ENCODE measurements at places on chromosomes 4 and X.

DNA sequence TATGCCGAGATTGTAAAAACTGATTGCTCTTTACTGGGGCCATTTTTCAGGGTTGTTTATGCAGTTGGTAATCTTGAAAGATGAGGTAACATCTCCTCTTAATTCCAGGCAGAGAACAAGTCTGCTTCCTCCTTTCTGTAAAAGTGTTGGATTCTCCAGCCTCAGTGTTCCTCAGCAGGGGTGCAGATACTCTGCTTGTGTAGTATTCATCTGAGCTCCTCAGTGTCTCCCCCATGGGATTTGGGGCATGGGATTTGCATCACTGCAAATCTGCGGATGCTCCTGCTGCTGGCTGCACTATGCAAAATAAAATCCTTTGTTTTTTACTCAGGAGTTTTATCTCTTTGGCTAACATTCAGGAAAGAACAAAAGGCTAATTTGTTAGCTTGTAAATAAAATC, 104.9 kb upstream of the ATP8A1 start:
- no peak for DNase-seq

- DNase-seq = no peak
Measured at GRCh38 chr4:17427991-17428390, 83.9 kb downstream of the QDPR start.

DNA sequence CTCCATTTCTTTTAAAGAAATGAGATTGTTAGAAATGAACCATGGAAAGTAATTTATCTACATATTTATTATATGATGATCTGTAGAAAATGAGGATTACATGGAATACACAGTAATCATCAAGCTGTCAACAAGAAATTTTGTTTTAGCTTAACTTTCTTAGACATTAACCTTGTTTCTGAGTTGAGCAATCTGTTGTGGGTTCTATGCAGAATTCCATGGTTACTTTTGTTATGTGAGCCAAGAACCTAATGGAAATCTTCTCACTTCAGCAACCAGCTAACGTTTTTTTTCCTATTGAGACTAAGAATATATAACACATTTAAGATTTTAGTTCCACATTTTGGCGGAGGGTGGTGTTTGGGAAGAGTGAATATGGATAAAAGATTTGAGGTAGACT, 136.1 kb upstream of the SLC4A4 start:
- no peak for DNase-seq

- no peak for DNase-seq
Measured at GRCh38 chrX:63526863-63527262, 175.7 kb upstream of the SPIN4 start.

- DNase-seq = no peak
Measured at GRCh38 chrX:155071694-155072280, 479 bp downstream of the BRCC3 start.

GRCh38 chr4:26287756-26288155, 33.1 kb upstream of the RBPJ start:
- no peak for DNase-seq

DNA sequence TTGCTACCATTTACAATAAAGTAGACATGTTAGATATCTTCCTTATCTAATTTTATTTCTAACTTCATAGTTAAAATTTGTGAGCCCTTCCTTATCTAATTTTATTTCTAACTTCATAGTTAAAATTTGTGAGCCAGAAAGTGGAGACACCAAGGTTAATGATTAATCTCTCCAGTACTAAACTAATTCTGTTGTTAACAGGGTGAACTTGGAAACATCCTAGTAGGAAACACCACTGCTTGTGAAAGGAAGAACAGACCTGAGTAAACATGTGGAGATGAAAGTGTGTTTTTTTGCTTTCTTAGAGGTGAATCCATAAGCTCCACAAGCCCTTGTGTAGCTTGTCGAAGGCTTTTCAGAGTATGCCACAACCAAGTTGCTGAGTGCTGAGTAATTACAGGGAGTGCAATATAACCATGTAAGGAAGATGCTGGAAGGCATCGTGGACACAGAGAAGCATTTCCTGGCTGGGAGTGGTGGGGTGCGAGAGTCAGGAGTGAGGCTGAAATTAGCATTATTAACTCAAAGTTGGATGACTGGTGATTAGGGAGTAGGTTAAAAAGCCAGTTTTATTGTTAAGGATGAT, 118.6 kb upstream of the NEIL3 start:
- no peak for DNase-seq

- no peak for DNase-seq
Measured at GRCh38 chrX:103878466-103879122, 46.5 kb upstream of the RAB9B start.

GRCh38 chr4:1512738-1513660, 106.8 kb upstream of the NKX1-1 start:
- DNase-seq = peak; percentile 22

- no peak for DNase-seq
Measured at GRCh38 chr4:53309321-53310040, 56.4 kb downstream of the SCFD2 start.

DNA sequence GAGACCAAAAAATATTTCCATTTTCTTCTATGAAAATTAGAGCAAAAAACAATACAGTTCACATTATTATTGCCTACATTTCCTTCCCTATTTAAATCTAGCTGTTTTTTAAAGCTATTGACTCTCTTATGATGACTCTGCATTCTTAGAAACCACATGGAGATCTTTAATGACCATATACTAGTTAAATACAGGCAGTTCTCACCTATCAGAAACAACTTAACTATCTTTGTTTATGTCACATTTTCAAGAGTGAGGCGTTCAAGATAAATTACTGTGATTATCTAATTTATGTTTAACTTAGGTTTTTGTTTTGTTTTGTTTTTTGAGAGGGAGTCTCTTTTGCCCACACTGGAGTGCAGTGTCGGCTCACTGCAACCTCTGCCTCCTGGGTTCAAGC, 3.0 kb downstream of the CISD2 start:
- DNase-seq = no peak

GRCh38 chrX:132119283-132119682, 8.5 kb downstream of the FRMD7 start:
- DNase-seq = no peak

GRCh38 chrX:123962794-123963373, 1.4 kb downstream of the STAG2 start:
- peak; percentile 90 for DNase-seq

- no peak for DNase-seq
Measured at GRCh38 chrX:110951472-110952269, 144.3 kb upstream of the PAK3 start.

DNA sequence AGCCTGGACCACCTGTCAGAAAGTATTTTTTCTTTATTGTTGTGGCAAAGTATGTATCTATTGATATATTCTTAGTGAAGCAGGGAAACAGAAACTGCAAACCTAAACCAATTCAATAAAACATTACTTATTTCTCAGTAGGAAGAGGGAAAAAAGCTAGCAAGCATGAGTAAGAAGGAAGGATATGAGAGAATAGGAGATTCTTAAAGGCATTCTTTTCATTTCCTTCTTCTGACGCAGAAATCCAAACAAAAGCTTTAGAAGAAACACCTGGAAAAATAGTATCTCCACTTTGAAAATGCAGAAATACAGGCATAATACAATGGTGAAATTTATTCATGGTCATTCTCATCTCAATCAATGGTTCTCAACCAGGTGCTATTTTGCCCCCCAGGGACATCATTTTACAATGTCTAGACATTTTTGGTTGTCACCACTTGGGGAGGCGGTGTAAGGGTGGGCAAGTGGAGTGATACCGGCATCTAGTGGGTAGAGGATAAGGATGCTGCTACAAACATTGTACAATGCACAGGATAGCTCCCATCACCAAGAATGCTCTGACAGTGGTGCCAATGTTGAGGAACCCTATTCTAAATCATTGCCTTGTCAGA, 21.7 kb upstream of the ATXN3L start:
- peak; percentile 1 for DNase-seq

- DNase-seq = no peak
Measured at GRCh38 chr4:28269426-28269825, 1408.8 kb downstream of the STIM2 start.

- DNase-seq = no peak
Measured at GRCh38 chr4:38489011-38489861, 174.8 kb upstream of the KLF3 start.

DNA sequence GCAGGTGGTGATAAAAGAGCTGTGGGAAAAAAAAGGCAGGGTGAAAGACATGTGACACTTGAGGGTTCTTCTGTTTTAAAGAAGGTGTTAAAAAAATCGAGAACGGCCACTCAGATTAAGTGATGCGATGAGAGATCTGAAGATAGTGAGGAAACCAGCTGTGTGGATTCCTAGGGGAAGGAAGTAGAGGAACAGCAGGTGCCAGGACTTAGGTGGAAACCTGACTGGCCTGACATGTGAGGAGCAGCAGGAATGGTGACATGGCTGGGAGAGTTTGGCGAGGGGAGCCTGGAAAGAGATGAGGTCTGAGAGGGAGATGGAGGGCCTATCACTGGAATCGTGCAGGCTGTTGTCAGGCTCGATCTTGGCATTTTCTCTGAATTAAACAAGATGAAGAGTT, 55.5 kb downstream of the BMPR1B start:
- DNase-seq = no peak

- DNase-seq = no peak
Measured at GRCh38 chr4:168765322-168765721, 244.7 kb downstream of the CBR4 start.

- no peak for DNase-seq
Measured at GRCh38 chrX:16807548-16807947, 21.3 kb downstream of the TXLNG start.

GRCh38 chrX:130728208-130728607, 174.8 kb downstream of the ENOX2 start:
- no peak for DNase-seq

GRCh38 chr4:15809466-15809865, 31.3 kb downstream of the CD38 start:
- no peak for DNase-seq

GRCh38 chr4:121950212-121950679, 1.6 kb downstream of the TRPC3 start:
- DNase-seq = peak; percentile 85

GRCh38 chr4:152894673-152895072, 41.5 kb upstream of the FHDC1 start:
- no peak for DNase-seq

- DNase-seq = no peak
Measured at GRCh38 chrX:13119386-13119785, 75.0 kb upstream of the FAM9C start.

GRCh38 chrX:119013164-119013563, 38.7 kb downstream of the LONRF3 start:
- no peak for DNase-seq

- no peak for DNase-seq
Measured at GRCh38 chr4:93841803-93842345, 13.3 kb downstream of the ATOH1 start.

DNA sequence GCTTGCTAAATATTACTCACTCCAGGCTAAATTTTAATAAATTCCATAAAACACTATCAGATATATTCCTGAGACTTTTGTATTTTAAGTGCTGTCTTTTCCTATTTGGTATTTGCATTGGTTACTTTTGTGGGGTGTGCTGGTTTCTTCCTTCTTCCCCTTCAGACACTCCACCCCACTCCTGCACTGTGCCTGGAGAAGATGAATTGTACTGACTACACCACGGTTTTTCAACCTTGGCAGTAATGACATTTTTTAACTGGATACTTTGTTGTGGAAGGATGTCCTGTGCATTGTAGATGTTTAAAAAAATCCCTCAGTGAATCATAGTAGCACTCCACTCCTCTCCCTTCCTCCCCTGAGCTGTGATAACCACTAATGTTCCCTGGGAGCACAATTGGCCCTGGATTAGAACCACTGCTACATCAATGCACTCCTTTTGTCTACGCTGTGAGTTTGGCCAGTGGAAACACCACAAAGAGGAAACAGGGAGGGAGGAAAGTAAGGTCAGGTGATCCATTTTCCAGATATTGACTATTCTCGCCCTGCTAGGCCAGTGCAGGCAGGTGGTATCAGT, 36.3 kb downstream of the SNCA start:
- no peak for DNase-seq

GRCh38 chr4:84319124-84319523, 180.0 kb downstream of the NKX6-1 start:
- no peak for DNase-seq

DNA sequence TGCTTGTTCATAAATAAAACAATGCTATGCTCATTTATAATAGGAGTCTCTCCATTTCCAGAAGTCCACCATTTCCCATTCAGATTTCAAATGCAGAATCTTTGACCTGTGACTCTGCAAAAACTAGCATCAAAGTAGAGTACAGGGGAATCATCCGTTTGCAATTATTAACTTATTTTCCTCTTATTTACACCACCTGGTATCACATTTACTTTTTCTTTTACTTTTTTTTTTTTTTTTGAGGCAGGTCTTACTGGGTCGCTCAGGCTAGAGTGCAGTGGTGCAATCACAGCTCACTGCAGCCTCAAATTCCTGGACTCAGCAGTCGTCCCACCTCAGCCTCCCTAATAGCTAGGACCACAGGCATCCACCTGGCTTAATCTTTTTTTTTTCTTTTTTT, 37.6 kb downstream of the RBM47 start:
- DNase-seq = no peak

DNA sequence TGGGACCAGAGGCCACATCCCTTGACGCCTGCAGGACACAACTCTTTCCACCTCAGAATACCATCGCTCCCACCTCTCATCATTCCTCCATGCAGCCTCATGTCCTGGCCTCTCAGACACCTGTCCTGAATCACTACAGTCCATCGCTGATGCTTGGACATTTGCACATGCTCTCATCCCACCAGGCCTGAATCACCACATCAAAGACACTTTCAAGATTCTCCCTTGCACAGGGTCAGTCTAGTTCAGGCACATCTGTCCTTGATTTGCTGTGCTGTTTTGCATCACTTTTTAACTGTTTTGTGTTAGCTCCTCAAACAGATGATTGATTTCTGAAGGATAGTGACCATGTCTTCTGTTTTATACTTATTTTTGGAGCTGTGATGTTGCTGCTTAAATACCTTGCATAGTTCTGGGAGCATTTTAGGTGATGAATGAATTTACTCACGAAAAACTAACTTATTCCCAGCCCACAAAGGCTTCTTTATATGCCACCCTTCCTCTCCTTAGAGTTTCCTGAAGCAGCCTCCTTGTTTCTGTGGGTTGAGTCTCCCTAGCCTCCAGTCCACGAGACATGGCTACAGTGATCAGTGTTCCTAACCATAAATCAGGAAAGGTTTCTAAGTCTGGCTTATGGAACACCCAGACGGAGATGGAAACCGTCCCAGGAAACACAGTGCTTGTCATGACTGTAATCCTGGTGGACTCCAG, 2.6 kb downstream of the FAM114A1 start:
- DNase-seq = no peak

DNA sequence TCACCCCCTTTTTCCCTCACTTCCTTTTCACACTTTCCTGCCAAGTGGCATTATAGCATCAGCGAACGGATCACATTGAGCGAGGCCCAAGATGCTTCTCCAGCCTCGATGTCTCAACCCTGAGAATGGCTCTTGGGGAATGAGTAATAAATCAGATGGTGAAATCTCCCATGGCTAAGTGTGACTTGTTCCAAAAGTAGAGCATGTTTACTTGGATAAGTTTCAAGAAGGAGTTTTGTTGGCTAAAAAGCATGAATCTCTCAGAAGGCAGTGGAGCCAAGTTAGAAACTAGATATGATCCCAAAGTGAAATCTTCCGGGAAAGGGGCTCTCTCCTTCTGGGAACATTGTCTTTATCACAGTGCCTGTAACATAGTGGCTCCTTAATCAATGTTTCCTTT, 316.3 kb downstream of the CAMK2D start:
- DNase-seq = no peak

GRCh38 chrX:115588179-115588578, 27.2 kb downstream of the PLS3 start:
- DNase-seq = no peak

GRCh38 chr4:55312489-55313101, 33.4 kb upstream of the SRD5A3 start:
- peak; percentile 29 for DNase-seq
